ENCODE measurements at places on chromosomes 1 and 21.

DNA sequence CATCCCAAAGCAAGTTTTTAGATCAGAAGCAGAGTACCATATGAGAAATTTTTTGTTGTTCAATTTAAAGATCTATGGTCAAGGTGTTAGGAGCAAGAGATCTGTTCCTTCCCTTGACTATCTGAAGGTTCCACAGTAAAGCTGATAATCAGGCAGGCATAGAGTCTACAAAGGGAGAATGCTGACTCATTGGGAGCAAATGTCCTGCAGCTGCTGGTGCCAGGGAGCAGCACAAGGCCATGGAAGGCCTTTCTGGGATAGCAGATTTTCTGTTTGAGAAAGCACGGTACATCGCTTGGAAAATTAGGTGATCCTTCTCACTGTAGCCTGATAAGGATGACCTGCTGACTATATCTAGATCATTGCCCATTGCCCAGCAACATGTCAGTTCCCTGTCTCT lies 210.1 kb upstream of the C1orf87 start:
- DNase-seq = no peak

GRCh38 chr21:44836666-44837471 lies 19.0 kb upstream of the SUMO3 start:
- no peak for DNase-seq

GRCh38 chr21:19785941-19786340 lies 1212.3 kb upstream of the NCAM2 start:
- DNase-seq = no peak

- DNase-seq = no peak
Observed at GRCh38 chr1:167808690-167809089, 86.9 kb downstream of the MPZL1 start.

GRCh38 chr1:203421246-203421645 lies 54.4 kb upstream of the PRELP start:
- no peak for DNase-seq

GRCh38 chr1:172487550-172487949 lies 43.7 kb upstream of the PIGC start:
- no peak for DNase-seq

- DNase-seq = no peak
Observed at GRCh38 chr21:33197496-33197895, 32.2 kb upstream of the IFNAR2 start.

GRCh38 chr1:72322910-72323309 lies 40.6 kb upstream of the NEGR1 start:
- no peak for DNase-seq

- no peak for DNase-seq
Observed at GRCh38 chr21:36992671-36993070, 13.8 kb upstream of the RIPPLY3 start.

DNA sequence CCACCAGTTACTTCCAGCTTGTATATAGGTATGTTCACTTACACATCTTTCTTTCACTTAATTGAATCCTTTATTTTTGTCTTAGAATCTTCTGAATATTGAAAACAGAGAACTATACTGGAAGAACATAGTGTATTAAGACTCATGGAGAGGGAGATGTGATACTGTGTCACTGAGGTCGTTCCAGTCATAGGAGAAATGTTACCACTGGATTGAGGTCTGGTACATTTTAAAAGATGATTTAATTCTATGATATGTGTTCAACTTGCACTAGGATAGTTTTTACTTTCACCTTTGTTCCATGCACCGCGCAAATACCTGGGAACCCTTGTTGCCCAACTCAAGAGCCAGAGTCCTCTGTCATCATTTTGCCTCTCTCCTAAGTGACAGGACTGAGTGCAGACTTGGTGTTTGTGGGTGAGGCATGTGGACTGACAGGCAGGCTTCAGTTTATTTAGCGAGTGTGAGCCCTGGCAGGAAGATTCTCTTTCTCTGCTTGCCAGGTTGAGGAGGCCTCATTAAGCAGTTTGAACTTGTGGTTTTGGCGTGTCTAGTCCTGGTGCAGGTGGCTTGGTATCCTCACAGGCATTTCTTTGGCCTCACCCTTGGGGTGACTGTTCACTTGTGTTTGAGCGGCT lies 63.7 kb downstream of the DYRK1A start:
- no peak for DNase-seq

DNA sequence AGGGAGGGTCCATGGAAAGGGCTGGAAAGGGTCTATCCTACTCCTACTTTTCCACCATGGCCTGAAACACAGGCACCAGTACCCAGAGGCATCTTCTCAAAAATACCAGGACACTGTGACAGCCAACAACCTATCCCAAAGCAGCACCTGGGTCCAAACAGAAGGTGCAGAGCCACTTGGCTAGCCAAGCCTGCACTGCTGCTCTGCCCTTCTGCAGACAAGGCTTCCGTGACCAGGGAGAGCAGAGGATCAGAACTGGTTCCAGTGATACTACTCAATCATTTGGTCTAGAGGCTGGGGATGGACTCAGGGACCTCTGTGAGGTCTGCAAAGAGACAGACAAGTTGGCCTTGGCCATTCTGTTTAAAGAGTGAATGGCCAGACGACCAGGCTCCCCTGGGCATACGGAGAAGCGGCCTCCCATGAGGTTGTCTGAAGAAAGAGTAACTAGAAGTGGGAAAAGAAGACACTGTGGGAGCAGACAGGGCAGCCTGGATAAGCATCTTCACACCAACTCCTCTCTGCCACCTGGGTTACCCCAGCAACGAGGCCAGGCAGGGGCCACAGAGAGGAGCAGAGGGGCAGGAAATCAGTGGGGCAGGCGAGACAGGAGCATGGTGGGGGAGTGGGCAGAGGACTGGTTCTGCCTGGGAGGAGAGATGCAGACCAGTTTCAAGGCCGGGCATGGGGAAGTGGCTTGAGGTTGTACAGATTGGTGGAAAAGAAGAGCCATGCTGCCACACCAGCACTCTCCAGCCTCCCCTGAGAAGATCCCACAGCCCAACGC lies 5.7 kb downstream of the KCNN3 start:
- no peak for DNase-seq

GRCh38 chr1:218266356-218266755 lies 18.7 kb upstream of the RRP15 start:
- no peak for DNase-seq

GRCh38 chr21:35222541-35222941 lies 173.4 kb upstream of the RUNX1 start:
- DNase-seq = no peak

DNA sequence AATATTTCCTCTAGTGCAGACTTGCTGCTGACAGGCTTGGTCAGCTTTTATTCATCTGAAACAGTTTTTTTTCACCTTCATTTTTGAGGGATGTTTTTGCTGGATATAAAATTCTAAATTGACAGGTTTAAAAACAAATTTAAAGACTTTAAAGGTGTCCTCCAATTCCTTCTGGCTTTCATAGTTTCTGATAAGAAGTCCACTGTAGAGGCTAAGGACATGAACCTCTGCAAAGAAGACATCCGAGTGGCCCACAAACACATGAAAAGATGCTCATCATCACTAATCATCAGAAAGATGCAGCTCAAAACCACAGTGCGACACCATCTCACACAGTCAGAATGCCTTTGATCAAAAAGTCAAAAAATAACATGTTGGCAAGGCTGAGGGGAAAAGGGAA lies 42.0 kb upstream of the DYRK1A start:
- DNase-seq = no peak

DNA sequence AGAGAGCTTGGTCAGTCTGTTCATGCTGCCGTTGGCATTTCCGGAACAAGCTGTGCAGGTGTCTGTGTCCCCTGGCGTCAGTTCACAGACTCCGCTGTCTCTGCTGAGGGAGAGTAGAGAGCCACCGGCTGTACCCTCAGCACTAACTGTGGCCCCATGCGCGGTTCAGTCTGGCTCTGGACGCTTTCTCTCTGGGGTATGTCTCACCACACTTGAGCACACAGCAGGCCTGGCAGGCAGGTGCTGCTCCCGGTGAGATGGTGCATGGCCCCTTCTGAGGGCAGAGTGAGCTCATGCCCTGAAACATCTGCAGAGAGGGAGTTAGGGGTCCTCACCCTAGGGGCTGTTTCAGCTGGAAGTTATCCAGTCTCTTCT lies 60.0 kb upstream of the TLR5 start:
- DNase-seq = no peak

- DNase-seq = no peak
Observed at GRCh38 chr1:155760751-155761475, 72.0 kb downstream of the DAP3 start.
